ENCODE measurements at places on chromosomes 5 and 9. TPM values are rescaled to one million over a fixed set of nuclear protein-coding genes. Genes with fewer than 3 reads are reported as not detected.
A peak's percentile ranks its signal among the peaks of the same experiment; 100 is the strongest.

- no peak for DNase-seq
Measured at GRCh38 chr9:108400297-108400696, 455.5 kb downstream of the ACTL7B start.

- DNase-seq: peak; percentile 86
Measured at GRCh38 chr9:109244179-109245132, 76.4 kb downstream of the EPB41L4B start.

The GBGT1 gene
- 12.8 TPM for total RNA-seq

- DNase-seq: no peak
Measured at GRCh38 chr5:65055938-65056337, 287.2 kb downstream of the CWC27 start.

The FAM120A gene
- total RNA-seq: 86.6 TPM

The BTNL9 gene
- total RNA-seq: 36.3 TPM

- DNase-seq: no peak
Measured at GRCh38 chr5:24714746-24715145, 70.0 kb upstream of the CDH10 start.

The FAM221B gene
- not detected for total RNA-seq

DNA sequence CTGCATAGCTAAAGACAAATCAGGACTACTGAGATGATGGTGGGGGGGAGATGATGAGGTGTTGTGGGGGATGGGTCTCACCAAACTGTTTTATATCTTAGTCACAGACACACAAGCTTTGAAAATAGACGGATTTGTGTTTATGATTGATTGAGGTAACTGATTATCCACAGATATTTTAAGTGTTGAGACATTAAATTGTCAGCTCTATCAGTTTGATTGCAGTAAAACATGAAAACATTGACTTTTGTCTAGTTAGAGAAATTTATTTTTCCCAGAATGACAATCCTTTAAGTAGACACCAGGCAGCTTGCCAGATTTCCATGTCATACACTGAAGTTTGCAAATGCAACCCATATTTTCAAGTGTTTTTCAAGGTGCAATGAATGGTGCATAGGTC is 149.8 kb downstream of the NR2F1-AS1 start:
- DNase-seq: no peak

The BARHL1 gene
- not detected for total RNA-seq

- DNase-seq: peak; percentile 78
Measured at GRCh38 chr5:78638423-78638822, 10.1 kb downstream of the LHFPL2 start.

DNA sequence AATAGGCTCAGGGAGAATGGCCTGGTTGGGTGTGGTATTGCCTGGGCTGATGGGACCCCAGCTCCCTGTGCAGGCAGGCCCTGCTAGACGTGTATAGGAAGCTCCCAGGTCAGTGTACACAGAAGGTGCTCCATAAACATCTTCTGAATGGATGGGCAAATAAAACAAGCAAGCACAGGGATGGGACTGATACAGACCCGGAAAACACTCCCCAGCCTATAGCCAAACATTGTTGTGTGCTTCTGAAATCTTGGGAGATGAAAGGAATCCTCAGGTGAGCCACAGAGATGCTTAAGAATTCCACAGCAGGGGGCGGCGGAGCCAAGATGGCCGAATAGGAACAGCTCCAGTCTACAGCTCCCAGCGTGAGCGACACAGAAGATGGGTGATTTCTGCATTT is 151.8 kb downstream of the ENTREP1 start:
- no peak for DNase-seq

DNA sequence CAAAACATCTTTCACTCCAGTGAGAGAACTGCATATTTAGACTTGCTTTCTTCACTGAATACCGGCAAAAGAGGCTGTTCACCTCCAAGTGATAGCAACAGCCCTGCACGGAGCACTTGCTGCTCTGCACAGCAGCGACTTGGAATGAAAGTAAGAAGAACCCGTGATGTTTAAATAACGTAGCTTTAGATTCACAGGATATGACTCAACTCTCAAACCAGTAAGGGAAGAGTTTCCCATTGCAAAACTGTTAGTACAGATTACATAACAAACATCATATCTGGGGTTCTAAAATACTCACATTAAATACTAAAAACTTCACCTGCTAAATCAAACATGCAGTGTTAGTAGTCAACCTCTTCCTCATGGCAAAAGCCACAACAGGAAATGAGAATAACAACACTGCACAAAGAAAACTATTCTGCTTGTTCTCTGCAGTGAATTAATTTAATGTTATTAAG is 203.4 kb downstream of the MCTP1 start:
- DNase-seq: peak; percentile 20

DNA sequence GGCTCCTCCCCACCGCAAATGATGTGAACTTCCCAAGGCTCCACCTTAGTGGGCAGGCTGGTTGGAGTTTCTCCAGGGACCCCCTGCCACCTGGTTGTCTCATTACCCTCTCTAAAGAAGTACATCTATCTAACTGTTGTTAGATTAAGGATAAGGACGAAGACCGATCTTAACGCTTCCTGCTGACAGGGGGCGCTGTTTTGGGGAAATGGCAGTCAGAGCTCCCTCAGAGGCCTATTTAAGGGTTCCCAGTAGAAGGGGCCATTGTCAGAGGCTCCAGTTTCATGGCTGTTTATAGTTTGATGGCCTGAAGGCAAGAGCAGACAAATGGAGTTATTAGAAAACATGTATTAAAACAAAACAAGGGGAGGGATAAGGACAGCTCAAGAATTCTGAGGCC is 100.1 kb downstream of the SPEF2 start:
- DNase-seq: no peak

GRCh38 chr9:102069969-102070368 is 331.5 kb upstream of the GRIN3A start:
- DNase-seq: no peak

DNA sequence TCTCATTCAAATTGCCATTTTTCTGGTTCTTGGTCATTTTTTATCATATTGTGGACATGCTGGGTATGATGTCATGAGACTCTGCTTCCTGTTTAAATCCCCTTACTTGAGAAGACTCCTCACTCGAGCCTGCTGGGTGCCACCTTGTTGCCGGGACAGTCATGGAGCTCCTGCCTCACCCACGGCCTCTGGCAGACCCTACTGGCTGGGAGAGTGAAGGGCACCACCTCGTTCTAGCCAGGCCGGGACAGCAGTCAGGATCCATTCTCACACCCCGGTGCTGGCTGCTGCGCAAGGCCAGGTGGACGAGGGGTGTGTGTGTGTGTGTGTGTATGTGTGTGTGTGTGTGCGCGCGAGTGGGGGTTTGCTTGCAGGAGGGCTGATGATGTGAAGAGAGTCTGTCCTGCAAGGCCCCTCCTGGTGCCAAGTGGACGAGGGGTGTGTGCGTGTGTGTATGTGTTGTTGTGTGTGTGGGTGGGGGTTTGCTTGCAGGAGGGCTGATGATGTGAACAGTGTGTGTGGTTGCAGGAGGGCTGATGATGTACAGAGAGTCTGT is 4.4 kb downstream of the CEP72 start:
- no peak for DNase-seq

The ZNF366 gene
- total RNA-seq: 8.1 TPM

DNA sequence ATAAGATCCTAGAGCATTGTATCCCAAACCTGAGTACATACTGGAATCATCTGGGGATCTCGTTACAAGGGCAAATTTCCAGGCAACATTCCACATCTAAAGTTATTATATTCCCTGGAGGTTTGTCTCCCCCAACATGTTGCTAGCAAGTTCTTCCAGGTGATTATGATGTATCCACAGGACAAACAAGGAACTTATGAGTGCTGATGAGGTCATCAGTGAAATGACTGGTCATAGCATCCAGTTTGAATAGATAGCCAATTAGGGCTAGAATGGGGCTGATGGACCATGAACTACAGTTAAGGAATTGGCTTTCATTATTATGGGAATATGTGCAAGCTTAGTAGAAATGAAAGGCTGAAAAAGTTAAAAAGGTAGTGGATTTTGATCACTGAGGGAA is 115.2 kb downstream of the CWC27 start:
- DNase-seq: no peak

The ERGIC1 gene
- 75.7 TPM for total RNA-seq

The COMMD10 gene
- total RNA-seq: 40.4 TPM

DNA sequence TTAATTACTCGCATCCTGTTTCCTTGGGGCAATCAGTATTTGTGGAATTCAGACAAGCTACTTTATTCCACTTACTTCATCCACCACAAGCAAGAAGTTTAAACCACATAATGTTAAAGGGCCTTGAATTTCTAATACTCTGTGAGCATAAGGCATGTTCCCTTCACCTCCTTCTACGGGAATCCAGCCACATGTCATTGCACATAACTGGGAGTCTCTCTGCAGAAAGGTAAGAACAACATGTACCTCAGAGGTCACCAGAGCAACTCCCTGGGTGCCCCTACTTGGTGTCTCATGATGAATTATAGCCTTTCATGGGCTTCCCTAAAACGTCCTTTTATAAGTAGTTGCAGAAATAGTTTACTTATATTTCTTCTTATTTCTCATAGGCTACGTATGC is 553.2 kb downstream of the DTWD2 start:
- no peak for DNase-seq

The ICE1 gene
- total RNA-seq: 17.5 TPM

DNA sequence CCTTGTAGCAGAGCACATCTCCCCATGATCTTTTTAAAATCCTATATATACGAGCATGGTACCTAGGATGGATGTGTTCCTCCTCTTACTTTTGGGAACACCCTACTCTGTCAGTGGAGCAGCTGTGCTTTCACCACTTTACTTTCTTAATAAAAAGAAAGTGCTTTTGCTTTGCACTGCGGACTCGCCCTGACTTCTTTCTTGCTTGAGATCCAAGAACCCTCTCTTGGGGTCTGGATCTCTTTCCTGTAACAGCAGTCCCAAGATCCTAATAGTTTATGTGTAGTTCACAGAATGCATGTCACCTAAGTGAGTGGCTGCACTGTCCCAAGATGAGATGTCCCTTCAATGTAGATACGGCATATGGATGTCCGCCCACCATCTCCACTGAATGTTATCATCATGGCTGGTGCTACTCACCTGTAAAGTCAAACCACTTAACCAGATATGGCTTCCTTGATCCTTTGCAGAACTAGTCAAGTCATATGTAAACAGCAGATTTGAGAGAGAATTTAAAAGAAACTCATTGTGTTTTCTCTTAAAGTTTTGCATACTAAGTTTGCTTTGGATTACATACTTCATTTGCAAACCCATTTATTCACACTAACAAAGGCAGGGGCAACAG is 1.9 kb downstream of the FGF1 start:
- no peak for DNase-seq

GRCh38 chr9:110008663-110009062 is 199.3 kb downstream of the C9orf152 start:
- no peak for DNase-seq

DNA sequence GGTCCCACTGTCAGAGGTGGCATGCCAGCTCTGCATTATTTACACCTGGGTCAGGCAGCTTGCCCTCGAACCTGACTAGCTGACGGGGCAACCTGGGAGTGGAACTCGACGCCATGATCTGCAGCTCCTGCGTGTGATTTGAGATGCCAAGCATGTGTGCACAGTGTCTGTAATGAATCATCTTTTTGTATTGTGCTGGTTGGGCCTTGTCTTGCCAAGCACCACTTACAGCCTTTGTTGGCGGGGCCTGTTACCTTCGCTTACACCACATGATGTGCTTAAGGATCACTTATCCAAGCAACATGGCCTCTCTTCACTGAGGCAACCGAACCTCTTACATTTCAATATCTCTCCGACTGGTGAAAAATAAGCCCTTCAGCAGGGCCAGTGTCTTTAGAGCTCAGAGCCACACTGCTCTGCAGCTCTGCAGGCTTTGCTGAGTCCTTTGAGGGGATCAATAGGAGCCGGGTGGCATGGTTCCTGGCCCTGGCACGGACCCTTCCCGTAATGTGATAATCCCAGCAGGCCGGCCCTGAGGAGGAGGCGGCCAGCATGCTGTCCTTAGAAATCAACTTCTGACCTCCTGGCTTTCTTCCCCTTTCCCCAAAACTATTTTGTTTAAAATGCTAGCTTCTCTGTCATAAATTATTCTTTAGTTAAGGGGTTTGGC is 297.7 kb upstream of the CD180 start:
- DNase-seq: peak; percentile 32

- no peak for DNase-seq
Measured at GRCh38 chr9:32218100-32218767, 166.2 kb upstream of the ACO1 start.

DNA sequence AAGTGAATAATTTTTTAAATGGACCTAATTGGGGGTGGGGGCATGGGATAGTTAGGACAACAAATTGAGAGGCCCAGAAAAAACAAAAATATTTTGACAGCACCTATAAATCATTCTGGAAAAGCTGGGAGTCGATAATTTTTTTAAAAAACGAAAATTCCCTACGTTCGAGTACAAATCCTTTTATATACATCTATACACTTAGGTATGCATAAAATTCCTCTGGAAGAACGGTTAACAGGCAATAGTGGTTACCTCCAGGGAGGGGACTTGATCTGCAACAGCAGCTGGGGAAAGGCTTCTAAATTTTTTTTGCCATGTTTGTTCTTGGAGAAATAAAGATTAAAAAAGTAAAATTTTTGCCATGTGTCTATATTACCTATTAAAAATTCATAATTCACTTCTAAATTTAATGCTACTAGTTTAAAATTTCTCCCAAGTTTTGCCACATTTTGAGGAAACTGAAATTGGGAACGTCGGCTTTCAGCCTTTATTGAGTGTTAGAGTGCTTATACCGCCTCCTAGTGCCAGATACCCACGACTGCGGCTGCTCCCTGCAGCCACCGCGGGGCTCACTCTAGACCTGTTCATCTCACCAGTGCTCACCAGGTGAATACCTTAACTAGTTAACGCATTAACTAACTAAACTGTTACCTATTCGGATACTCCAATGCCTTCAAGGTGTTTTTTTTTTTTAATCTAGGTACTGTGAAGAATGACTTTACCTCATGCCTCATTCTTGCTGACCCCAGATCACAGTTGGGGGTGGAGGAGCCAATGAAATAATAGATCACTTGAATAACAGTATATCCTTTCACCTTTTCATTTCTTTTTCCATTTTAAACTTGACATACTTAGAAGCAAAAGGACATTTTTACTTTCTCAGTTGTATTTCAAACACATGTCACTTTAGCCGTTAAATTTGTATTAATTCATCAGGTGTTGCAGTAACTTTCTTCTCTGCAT is 1.8 kb upstream of the BHMT start:
- peak; percentile 67 for DNase-seq

GRCh38 chr5:107395632-107396350 is 274.9 kb downstream of the EFNA5 start:
- DNase-seq: no peak

- no peak for DNase-seq
Measured at GRCh38 chr5:151592855-151593408, 1.8 kb upstream of the FAT2 start.
